ENCODE measurements at places on chromosomes 16 and 17.

GRCh38 chr17:28977659-28978355 lies 26.5 kb upstream of the PHF12 start:
- no peak for DNase-seq

DNA sequence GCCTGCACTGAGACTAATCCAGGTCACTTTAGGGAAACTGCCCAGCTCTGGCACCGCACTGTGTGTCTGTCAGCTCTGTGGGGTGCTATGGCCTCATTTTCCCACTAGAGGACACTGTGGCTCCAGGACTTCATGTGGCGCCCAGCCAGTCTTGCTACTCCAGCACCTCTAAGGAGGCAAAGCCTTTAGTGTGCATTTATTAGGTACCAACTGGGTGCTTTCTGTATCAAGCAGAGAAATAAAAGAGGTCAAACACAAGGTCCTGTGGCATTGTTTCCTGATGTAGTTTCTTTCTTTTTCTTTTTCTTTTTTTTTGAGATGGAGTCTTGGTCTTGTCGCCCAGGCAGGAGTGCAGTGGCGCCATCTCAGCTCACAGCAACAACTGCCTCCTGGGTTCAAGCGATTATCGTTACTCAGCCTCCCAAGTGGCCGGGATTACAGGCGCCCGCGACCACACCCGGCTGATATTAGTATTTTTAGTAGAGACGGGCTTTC lies 12.5 kb upstream of the RHBDL3 start:
- peak; percentile 66 for DNase-seq

GRCh38 chr17:57935833-57936807 lies 19.1 kb downstream of the CUEDC1 start:
- DNase-seq, result no peak

DNA sequence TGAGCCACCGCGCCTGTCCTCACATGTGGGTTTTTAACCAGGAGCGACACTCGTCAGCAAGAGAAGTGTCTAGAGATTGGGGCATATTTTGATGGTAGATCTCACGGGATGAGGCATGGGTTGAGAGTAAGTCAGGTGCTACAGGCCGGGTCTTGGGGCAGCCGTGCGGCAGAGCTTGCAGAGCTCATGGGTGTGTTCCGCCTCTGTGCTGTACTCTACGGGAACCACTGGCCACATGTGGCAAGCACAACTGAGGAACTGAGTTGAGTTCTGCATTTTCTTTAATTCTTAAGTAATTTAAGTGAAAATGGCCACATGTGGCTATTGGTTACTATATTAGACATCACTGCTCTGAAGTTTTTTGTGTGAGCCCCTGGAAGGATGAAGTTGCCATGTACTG lies 9.6 kb downstream of the CLUAP1 start:
- DNase-seq, result no peak

DNA sequence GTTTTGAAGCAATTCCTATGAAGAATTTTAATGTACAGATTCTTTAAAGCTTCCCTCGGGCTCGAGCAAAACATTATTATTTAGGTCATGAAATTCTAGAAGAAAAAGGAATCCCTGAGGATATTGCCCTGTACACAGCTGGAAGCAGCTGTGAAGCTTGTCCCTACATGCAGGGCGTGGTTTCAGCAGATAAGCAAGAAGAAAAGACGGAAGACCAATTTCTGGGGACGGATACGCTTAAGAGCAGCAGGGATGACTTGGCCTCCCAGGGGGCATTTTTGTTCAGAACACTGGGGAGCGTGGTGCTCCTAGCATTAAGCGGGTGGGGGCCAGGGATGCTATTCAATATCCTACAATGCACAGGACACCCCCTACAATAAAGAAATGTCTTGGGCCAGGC lies 34.3 kb downstream of the LITAF start:
- DNase-seq, result no peak

- peak; percentile 59 for DNase-seq
Measured at GRCh38 chr17:28549236-28550132, 2.9 kb downstream of the UNC119 start.

- DNase-seq, result no peak
Measured at GRCh38 chr16:89641458-89642119, 15.9 kb downstream of the CHMP1A start.

DNA sequence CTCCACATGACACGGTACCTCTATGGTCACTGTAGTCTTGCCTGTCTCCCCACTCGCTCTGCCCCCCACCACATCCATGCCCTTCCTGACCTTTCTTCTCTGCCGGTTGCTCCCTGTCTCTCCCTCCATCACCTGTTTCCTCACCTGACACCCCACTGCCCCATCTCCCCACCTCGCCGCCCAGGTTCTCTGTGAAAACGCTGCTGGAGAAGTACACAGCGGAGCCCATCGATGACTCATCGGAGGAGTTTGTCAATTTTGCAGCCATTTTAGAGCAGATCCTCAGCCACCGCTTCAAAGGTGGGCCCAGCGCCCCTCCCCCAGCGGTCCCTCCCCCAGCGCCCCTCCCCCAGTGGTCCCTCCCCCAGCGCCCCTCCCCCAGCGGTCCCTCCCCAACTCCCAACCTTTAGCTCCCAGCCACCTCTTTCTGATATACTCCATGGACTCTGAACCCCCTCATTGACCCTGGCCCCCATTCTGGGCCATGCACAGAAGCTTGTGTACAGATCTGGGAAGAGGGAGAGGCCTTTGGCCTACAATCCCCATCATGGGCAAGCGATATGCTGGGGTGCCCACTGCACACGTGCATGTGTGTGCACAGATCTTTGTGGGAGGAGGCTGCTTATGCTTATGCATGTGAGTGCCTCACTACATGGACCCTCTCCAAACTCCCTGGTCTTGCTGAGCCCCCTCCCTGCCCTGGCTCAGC lies 4.1 kb downstream of the RUNDC3A start:
- no peak for DNase-seq

DNA sequence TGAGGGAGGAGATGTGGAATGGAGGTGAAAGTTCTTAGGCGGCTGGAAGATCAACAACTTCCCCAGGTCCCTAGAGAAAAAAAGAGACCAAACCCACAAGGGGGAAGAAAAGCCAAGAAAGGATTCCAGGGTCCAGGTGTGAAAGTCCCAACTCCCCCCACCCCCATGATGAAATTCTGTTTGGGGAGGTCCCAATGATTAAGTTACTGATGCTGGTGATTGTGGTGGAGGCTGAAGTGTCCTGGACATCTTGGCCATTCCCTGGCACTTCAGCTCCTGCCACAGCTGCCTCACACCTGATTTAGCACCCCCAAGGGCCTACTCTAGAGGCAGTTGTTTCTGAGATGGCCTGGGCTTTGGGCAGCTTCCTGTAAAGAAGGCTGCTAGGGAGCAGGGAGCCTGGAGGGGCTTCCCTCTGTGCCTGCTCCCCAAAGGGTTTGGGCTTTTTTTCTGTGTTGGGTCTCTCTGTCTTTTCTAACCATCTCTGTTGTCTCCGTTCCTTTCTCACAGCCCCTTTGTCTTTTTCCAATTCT lies 13.1 kb downstream of the HOXB4 start:
- no peak for DNase-seq

GRCh38 chr17:43986225-43986981 lies 18.0 kb upstream of the NAGS start:
- no peak for DNase-seq

GRCh38 chr17:31226950-31227349 lies 70.1 kb downstream of the OMG start:
- DNase-seq, result no peak

DNA sequence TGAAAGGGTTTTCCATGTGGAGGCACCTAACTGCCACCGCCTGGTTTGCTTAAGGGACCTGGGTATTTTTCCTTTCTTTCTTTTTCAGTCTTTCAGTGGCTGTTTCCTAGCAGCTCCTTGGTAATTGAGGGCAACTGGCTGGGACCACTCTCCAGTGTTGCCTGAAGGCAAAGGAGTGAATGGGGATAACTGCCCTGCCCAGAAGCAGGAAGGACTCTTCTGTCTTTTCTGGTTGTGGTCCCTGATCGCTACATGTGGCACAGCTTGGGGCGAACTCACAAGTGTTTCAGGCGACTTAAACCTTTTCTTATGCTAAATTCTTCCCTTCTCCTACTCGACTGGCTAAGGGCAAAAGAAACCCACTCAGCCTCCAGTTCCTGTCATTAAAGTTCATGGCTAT lies 10.1 kb upstream of the TMEM98 start:
- no peak for DNase-seq

- DNase-seq, result no peak
Measured at GRCh38 chr16:13895516-13895915, 24.4 kb upstream of the ERCC4 start.

DNA sequence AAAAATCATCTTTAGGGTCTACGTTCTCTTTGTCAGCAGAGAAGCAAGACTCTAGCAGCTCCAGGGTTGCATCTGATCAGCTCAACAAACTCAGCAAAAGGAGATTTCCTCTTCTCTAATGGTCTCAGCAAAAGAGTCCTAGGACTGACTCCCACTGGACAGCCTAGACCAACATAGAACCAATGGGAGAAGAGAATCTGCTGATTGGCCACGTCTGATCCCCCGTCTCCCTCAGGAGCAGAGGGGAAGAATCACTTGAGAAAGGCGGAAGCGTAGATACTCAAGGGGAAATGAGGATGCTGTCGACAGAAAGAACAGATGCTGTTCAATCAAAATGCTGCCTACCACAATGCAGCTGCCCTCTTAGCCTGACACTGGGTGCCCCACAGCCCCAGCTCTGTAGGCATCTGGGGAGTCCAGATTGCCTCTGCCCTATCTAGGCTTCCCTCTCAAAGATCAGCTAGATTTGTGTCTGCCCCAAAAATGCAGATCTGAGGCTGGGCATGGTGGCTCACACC lies 31.5 kb upstream of the EMP2 start:
- DNase-seq, result no peak
